AG10803 (cell line): ENCODE measurements at places on chromosomes 3 and 15.

DNA sequence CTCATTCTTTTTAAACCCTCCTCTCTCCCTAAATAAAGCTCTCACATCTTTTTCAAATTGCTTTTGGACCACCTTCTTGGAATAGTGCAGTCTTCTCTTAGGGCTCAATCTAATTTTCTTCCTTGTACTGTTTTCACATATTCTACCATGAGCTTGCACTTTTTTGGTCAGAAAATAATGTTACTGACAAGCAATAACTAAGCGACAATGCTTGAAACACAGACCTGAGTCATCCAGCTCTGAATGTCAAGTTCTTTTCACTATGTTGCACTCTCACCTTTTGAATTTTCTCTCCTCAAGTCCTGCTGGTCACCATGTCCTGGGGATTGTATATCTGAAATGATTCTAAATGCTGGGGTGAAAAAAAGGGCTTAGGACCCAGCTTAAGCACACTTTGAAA is 8.9 kb downstream of the TNFAIP8L3 start:
- DNase-seq, result no peak

DNA sequence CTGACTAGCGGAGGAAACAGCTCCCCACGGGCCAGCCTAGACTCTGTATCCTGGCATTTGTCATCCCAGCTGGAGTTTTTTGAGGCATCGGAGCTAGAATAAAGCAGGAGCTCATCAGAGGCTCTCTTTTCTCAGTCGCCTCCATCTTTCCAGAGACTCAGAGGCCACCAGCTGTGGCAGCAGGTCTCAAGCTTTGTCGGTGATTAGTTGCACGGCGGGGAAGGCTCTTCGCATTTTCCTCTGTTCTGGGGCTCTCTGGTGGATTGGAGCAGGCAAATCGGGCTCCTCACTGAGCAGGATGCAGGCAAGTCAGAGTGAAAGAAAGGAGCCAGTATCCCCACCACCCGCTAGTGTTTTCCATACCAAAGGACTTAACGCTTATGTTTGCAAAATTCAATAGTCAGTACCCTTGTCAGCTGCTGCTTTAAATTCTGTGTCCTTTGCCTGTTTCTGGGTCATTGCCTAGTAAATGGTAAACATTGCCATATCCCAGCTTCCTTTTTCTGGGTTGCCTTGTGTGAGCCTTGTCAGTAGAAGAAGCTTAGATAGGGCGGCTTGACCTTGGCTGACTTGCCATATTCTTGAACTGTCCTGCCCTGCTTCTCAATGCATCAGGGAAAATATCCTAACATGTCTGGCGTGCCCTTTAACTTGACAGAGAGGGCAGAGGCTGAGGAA is 127.1 kb downstream of the PTPRG start:
- DNase-seq, result no peak

GRCh38 chr15:52709187-52709981 is 30.2 kb upstream of the ATOSA start:
- DNase-seq, result no peak

- peak; percentile 86 for DNase-seq
These were observed 130.6 kb downstream of the SMAD6 start for GRCh38 chr15:66832664-66833063.

- DNase-seq, result no peak
These were observed 506.9 kb downstream of the SHQ1 start for GRCh38 chr3:72341380-72341770.
